ENCODE measurements at places on chromosomes 1 and 21. TPM values are rescaled to one million over a fixed set of nuclear protein-coding genes. Genes with fewer than 3 reads are reported as not detected.

IKBKE gene
- total RNA-seq = 3.9 TPM

GRCh38 chr21:41770901-41771624 is 4.2 kb upstream of the RIPK4 start:
- DNase-seq = no peak

GRCh38 chr1:40059960-40060750 is 19.6 kb downstream of the CAP1 start:
- no peak for DNase-seq

DNA sequence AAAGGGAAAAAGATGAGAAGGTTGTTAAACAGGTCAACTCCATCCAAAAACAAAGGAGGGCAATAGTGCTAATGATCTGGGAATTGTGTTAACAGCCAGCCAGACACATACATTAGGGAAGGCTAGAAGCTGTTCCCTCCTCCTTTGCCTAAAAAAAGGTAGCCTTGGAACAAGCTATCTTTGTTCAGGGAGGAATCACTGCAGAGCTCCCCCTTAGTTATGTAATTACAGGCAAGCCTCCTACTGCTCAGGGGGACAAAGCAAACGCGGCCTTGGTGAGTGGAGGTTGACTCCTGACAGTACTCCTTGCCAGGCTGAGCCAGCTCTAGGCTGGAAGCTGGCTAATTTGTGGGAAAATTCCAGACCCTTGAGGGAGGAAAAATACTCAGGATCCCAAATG is 97.6 kb downstream of the VAV3 start:
- no peak for DNase-seq

DNA sequence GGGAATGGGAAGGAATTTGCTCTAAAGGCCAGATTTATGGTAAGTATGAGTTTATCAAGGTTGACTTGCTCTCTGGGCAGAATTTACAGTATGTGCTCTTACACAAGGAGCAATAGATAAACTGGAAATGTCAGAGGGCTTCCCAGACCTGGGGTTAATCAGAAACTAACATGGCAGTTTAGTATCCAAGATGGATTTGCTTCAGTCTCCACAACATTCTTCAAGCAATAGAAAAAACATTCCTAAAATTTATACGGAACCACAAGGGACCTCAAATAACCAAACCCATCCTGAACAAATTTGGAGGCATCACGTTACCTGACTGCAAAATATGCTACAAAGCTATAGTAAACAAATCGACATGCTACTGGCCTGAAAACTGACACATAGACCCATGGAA is 606.7 kb upstream of the CHRM3 start:
- DNase-seq = no peak

DNA sequence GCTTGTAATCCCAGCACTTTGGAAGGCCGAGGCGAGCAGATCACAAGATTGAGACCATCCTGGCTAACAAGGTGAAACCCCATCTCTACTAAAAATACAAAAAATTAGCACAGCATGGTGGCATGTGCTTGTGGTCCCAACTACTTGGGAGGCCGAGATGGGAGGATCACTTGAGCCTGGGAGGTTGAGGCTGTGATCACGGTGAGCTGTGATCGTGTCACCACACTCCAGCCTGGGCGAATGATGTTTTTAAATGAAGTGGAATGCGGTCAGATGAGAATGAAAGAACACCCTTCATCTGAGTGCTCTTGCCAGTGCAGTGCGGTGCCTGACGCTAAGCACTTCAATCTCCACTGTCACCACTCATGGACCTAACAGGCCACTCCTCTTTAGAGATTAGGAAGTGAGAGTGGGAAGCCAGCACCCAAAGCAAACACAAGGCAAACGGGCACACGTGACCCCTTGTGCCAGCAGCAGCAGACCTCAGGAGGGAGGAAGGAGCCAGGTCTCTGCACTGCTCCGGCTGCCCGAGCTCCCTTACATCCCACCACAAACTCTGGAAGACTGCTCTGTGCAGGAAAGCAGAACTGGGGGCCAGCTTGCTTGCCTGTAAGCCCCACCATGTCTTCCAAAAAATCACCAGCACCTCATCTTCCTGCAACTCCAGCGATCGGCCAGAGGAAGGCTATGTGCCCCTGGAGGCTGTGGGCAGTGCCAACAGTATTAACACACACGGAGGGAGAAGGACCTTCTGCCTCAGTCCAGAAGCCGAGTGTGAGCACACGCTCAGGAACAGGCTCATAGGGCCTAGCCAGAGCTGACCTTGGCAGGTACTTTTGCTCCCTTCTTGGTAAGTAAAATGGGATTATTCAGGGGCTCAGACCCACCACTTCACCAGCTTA is 9.7 kb downstream of the CTNNBIP1 start:
- DNase-seq = no peak

Data from liver (tissue), 10 donors.